ENCODE measurements at places on chromosomes 3 and 15.

DNA sequence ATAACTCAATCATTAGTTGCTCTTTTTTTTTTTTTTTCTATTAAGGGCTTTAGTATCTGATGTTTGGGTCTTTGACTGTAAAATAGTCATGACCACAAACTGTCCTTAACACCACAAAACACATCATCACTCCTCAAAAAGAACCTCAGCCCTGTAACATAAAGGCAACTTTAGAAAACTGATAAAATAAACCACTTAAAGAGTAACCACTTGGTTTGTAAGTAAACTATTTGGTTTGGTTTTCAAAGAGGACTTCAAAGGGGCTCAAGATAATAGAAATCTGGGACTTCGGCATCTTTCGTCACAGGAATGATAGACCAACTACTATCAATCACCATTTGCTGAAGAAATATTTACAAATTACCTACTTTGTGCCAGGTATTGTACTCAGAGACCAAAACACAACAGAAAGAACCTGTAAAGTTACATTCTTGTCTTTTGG is 167.8 kb downstream of the FOXP1 start:
- DNase-seq: no peak

DNA sequence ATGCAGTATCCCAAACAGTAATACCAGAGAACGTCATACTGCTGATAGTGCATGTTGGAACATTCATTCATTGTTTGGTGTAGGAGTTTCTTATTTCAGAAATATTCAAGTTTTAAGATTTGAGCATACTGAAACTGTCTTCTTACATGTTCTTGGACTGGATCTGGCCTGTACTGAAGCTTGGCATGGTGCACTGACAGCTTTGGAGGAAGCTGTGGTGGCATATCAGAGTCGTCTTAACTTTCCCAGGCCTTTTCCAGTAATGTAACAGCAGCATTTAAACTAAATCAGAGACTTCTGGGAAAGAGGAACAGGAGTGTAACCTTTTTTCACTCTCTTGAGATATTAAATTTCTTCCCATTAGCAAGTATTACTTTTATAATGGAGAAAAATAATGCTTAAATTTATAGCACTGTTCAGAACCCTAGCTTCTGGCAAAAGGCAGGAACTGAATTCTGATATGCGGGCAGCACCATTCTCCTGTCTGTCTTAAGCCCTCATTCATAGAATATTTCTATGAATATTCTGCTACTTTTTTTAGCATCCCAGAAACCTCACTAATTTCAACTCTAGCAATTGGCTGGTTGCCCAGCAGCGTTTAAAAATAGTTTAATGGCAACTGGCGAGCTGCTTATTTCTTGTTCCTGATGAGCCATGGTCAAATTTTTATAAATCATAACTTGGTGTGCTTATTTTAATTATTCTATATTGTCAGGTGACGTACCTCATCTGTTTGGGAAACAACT is 31.1 kb downstream of the DNAJC13 start:
- DNase-seq: no peak

- no peak for DNase-seq
Measured at GRCh38 chr3:123201223-123201556, 553 bp upstream of the SEC22A start.

DNA sequence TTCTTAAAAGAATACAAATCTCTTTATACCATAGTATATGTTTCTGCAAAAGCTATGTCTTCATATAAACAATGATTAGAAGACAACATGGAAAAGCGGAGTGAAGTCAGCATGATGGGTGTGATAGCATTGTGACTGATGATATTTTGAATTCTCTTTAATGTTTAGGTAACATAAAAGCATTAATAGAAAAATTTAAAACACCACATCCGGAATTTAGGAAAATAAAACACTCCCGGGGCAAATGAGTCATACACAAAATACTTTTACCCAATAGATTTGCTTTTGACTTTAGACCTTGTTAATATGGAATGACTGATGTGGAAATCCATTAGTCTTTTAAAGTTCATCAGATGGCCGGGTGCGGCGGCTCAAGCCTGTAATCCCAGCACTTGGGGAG is 134.7 kb downstream of the P3H2 start:
- DNase-seq: no peak

DNA sequence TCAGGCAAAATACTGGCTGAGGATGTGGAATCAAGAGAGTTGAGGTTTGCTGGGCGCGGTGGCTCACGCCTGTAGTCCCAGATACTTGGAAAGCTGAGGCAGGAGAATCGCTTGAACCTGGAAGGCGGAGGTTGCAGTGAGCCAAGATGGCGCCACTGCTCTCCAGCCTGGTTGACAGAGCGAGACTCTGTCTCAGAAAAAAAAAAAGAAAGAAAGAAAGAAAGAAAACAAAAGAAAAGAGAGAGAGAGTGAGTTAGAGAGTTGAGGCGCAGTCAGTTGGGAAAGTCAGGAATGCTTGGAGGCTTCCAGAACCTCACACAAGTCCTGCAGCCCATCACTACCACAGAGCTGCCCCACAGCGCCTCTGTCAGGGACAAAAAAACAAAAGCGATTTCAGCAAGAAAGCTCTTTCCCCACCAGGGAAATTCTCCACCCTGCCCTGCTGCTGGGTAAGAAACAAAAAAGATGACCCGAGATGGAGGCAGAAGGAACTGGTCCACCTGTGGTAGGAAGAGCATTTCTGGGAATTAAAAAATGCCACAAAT is 13.8 kb downstream of the HDC start:
- no peak for DNase-seq

GRCh38 chr3:127374086-127375010 is 86.5 kb upstream of the PRR20G start:
- DNase-seq: no peak

DNA sequence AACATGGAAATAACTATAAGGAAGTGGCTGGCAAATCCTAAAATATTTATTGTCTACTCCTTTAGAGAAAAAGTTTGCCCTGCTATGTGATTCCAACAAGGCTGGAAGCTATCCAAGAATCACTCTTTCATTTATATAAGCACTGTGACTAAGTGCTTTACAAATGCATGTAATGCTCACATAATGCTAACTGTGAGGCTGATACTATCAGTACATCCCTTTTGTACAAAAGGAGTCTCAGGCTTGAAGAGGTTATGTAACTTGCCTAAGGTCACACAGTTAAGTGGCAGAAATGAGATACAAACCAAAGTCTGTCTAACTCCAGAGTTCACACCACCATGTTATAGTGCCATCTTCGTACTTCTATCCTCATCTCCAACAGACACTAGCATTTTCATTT is 17.0 kb downstream of the TOPBP1 start:
- no peak for DNase-seq

DNA sequence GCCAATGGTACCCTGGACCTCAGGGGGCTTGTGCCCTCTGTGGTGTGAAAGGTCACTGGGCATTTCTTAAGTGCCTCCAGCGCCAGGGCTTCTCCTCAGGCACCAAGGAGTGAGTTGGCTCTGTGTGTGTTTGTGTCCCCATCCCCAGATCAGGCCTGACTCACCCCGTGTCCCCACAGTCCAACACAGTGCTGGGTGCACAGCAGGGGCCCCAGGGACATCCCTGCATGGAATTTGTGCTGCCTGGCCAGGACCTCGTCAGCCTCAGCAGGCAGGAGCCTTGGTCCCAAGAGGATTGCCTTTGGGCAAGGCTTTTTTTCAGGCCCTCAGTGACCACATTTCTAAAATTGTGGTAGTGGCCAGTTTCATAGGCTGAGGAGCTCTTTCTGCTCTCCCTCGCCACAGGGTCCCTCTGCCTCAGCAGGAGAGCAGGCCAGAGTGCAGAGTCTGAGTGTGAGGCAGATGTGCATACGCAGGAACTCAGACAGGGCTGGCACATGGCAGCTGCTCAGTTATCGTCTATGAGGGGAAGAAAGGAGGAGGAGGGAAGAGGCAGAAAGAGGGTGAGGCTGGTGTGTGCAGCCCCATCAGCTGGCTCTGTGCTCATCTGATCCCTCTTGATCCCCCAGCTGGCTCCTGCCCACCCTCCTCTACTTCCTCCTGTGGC is 215.6 kb downstream of the RPLP1 start:
- no peak for DNase-seq

- DNase-seq: no peak
Measured at GRCh38 chr15:68278595-68279405, 1.3 kb downstream of the FEM1B start.

GRCh38 chr3:110293660-110294059 is 778.0 kb upstream of the NECTIN3 start:
- no peak for DNase-seq

DNA sequence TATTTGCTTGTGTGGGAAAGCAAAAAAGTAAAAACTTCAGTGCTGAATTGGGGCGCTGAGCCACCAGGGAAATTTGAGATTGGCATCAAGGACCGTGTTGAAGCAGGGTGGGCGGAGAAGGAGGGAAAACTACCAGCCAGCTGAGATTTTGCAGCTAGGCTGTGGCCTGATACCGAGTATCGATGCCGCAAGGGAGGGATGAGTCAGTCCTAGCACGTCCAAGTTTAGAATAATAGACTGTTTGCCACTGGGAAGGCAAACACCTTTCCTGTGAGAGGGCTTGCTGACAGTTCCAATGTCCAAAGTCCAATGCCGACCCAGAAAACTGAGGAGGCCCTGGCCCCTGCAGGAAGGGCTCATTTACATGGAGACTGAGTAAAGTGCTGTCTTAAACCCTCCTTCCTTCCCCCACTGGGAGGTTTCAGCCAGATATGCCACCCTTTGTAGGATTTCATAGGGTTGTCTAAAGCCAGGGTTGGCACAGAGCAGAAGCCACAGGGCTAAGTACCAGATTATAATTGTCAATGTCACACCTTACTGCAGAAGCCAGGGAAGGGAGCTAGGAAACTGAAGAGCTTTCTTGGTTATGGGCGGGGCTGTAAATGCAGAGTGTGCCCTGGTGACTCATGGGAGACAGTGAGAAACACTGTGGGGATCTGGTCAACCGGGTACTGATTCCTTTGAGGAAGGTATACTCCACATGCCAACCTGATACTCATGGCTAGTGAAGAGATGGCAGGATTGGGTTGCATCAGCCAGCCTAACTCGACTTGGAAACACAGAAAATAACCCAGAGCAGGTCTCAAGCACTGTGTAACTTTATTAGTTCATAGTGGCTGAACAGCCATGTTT is 28.4 kb upstream of the PIK3CB start:
- no peak for DNase-seq

- DNase-seq: no peak
Measured at GRCh38 chr3:52454938-52455282, 494 bp upstream of the NISCH start.

DNA sequence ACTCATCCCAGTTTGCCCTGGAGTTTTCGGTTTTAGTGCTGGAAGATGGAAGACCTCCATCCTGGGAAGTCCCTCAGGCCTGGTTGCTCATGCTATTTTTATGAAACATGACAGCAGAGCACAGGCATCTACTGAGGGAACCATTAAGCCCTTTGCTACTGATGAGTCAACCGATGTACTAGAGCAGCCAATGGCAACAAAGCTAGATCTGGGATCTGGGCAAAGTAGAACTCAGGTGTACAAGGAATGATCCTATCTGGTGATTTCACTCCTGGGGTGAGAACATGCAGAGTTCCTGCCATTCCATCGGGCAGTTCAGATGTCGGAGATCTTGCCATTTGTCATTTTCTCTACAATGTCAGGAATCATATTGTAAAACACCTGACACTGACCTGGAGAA is 166.2 kb upstream of the NSMCE3 start:
- no peak for DNase-seq

- DNase-seq: no peak
Measured at GRCh38 chr15:70629735-70630273, 133.6 kb downstream of the UACA start.

GRCh38 chr3:32910954-32911353 is 40.5 kb upstream of the CCR4 start:
- DNase-seq: peak; percentile 24

DNA sequence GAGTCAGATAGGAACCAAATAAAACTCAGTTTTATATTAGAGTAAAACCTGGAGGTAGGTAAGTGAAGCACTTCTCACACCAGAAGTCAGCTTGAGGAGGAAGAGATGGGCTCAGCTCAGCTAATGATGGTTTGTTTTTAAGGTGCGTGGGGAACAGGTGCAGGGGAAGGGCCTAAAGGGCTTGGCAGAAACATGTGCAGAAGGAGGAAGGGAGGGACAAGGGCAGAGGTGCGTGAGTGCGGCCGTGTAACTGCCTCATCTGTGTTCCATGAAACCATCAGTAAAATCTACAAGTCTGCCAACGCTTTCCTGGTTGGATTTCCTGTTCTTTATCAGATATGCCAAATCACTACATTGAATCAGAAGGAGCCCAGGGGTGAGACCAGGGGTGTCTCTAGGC is 19.9 kb downstream of the FYCO1 start:
- DNase-seq: no peak

DNA sequence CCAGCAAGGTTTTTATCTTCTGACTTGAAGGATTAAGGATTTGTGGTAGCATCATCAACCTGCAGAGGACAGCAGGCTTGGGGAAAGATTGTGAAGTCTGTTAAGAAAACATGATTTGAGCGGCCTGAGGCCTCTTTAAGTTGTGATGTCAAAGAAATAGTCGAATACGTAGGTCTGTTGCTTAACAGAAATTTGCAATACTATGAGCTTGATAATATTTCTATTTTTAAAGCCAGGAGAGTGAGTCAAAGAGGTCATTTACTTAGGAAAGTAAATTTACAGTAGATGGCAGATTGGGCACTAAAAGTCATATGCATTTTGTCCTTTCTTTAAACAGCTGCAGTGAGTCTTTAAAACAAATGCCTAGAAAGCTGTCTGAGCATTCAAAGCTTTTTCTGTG is 336.3 kb downstream of the DIPK2A start:
- no peak for DNase-seq

GRCh38 chr15:85490856-85491255 is 110.5 kb downstream of the AKAP13 start:
- no peak for DNase-seq

DNA sequence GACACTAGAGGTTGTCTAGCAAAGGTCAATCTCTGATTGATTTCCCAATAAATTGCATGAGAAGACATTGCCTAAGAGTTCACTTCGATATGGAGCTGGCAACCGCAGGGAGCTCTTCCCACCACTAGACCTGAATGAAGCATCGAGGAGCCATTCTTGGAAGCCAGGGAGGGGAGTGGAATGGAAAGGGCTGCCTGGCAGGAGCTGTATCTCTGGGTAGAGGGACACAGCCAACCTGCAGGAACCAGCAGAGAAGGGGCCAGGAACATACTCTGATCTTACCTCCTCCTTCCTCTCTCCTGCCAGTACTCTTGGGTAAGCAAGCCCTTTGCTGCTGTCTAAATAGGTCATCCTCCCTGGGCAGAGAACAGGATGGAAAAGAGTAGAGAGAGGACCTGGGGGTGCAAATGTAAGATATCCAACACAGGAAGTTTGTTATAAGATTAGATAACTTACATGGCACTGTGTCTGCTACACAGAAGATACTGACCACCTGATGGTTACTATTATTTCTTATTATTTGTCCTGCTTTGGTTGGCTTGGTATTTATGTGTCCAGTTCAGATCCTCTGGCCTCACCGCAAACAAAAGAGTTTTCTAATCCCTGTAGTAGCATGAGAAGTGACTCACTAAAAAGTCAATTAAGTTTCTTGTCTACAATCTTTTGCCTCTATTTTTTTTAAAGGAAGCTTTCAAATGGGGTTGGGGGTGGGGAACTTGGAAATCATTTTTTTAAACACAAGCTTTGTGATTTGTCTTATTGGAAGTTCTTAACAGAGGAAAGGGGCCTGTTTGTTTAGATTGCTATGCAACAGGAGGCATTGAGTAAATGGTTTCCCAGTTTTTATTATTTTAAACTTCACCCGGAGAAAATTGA is 156.7 kb upstream of the TSC22D2 start:
- DNase-seq: no peak
